ENCODE measurements at places on chromosomes 2 and 18.
A peak's percentile ranks its signal among the peaks of the same experiment; 100 is the strongest.

DNA sequence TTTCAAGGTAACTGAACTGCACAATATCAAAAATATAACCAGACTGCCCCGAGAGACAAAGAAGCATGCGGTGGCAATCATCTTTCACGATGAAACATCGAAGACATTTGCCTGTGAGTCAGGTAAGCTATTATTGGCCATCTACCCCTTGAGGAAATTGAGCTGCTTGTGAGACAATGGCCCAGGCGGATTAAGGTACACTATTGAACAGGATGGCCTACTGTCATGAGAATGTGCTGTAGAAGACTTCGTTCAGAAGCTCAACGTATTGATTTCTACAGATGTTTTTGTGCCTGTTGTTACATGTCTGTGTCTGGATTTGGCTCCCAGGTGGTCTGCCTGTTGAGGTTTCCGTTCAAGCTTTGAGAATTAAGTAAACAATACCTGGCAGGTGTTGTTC lies 198.7 kb downstream of the DOK6 start:
- peak; percentile 53 for DNase-seq

- DNase-seq: no peak
Measured at GRCh38 chr2:127479219-127479825, 47.0 kb downstream of the IWS1 start.

DNA sequence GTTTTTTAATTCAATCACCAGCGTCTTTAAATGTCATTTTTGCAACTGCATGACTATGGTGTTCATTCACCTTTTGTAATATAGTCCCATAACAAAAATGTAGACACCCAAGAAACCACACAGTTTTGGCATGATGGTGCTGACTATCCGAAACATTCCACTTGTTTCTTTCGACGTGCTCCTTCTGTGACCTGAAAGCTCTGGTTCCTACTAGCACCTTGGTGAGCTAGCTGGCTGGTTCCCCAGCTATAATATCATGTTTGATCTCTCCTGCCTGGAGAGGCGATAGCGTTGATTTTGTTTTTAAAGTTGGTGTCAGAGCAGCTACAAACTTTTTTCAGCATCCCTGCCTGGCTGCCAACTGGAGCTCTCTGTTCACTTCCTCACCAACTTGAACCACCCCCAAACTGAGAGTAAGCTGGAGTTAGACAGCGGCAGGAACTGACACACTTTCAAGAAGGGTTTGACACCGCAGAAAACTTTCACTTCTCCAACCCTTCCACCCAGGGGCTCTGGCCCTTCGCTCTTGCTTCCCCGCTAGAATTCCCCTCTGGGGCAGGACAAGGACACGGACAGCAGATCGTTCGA lies 1.1 kb downstream of the ATAD2B start:
- no peak for DNase-seq

GRCh38 chr18:13388586-13389490 lies 170.3 kb downstream of the LDLRAD4 start:
- no peak for DNase-seq

DNA sequence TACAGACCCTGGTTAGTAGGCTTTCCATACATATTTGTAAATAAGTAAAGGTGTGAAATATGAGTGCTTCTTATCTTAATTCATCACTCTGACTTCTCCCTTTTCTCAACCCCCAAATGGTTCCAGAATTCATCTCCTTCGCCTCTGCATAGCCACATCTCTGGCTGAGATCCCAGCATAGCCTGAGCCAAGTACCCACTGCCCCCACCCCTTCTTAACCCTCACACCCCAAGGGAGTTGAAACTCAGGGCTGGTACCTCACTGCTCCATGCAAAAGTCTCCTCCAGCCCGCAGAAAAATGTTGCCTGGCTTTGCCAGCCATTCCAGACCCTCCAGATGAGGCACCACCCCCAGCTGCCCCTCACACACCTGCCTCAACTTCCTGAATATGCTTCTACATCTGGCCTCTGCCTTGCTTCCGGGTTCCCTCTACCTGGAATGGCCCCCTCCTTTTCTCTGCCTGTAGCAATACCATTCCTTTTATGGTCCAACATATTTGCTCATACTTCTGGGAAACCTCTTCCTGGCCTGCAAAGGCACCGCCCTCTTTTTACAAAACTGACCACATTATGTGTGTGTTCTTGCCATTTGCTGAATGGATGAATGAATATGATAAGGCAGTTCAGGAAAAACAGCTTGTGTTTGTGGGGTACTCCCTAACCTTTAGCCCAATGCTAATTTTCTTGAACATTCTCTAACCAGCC lies 112.8 kb downstream of the CELF4 start:
- DNase-seq: no peak

- no peak for DNase-seq
Measured at GRCh38 chr2:216315802-216316603, 56.3 kb downstream of the MARCHF4 start.

GRCh38 chr2:60311524-60311923 lies 241.9 kb downstream of the BCL11A start:
- no peak for DNase-seq

GRCh38 chr2:113089916-113090315 lies 22.1 kb downstream of the IL1F10 start:
- no peak for DNase-seq

- no peak for DNase-seq
Measured at GRCh38 chr2:119407430-119408220, 24.0 kb upstream of the TMEM37 start.

- no peak for DNase-seq
Measured at GRCh38 chr2:2188344-2188920, 142.6 kb downstream of the MYT1L start.

DNA sequence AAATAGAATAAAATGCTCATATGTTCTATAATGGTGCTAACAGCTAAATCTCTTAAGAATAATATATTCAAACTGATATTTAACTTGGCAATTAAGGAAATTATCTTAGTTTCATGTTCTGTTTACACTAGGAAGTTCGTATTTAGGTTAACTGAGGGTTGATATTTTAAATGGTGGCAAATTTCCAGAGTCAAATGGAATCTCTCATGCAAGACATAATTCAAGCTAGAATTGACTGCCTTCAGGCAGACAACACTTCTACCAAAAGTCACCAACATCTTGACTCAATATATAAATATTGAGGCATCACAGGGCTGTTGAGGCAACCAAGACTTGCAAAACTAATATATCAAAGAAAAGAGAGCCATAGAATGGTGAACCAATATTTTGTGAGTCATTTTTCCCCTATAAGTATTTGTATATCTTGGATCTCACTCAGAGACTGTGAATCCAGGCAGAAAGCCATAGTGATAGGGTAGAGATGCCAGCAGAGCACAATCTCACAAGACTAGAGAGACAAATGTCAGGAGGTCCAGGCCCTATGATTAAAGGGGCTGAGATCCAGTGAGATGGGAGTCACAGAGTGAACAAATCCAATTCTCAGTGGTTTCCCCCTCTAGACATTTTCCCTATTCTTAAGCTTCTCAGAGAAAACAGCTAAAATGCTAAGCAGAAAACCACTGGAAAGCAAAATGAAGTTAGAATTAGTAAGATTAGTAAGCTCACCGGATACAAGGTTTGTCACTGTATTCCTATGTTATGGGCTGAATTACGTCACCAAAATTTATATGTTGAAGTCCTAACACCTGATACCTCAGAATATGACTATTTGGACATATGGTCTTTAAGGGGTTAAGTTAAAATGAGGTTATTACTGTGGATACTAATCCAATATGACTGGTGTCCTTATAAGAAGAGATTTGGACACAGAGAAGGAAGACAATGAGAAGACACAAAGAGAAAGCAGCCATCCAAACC lies 358.2 kb upstream of the UBE2E3 start:
- no peak for DNase-seq

DNA sequence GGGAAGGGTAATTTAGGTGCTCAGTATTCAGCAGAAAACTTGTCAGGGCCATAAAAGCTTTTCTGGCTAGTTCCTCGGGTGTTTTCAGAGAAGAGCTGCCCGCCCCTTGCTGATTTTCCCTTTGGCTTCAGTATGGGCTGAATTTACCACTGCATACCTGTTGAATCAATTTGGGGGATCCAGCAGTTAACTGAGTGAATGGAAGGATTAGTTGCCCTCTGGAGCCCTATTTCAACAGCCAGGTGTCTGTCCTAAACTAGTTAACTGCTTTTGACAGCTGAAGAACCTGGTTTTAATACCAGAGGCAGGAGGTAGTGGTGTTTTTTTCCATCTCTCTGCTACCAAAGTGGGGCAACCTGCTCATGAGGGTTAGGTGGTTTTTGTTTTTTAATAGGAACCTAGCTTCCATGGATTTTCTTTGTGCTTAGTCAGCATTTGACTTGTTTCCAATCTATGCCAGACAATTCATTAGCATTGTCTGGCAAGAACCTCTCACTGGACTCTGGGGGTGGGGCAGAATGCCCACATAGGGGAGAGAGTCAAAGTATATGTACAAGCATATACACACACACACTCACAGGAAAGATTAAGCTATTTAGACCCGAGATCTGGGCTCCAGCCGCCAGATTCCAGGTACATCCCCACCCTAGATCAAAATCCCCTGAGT lies 166.5 kb upstream of the SIX3 start:
- DNase-seq: no peak

DNA sequence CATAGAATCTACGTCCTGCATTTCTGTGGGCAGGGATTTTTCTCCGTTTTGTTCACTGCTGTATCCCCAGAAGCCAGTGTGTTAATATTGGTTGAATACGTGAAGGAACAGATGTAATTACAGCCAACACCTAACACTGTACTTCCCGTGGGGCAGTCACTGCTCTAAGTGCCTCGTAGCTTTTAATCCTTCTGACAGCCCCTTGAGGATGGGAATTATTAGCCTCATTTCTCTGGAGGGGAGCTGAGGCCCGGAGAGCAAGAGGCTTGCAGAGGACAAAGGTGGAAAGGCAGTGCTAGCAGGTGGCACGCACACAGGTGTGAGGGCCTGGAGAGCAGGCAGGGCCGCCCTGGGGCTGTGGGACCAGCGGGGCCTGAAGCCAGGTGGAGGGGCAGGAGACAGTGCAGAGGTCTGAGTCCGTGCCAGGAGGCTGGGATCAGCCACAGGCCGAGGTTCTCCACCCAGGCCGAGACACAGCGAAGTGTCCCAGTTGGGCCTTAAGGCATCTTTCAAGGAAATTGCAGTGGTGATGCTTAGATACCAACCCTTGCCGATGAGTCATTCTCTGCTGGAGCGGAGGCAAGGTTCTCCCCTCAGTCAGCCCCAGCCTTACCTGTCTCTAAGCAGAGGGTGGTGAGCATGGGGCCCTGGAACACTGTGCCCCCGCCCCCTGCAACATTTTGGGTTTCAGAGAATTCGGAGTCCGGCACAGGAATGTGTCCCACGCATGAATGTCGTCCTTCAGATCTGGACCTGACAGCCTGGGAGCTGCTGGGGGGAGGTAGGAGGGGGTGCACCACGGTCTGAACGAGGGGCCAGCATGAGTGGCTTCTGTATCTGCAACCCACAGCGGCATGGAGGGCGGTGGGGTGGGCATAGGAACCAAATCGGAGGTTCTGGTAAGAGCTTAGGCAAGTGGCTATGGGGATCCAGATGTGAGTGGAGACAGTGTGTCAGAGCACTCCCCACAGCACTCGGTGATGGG lies 122.6 kb downstream of the GBX2 start:
- no peak for DNase-seq

DNA sequence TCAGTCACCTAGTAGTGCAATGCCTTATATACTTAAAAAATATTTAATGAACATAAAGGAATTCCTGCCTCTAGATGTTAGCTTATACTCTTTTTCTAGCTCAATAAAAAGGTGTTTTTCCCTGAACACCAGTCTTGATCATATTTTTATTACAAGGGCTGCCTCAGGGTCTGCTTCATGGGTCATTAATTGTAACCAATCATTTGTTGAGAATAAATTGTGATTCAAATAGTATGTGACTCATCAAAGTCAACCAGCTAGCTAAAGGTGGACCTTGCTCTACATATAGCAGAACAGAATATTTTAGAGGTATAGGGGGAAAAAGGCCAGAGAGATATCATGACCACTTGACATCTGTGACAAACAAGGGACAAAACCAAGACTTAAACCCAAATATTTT lies 114.0 kb downstream of the PIK3C3 start:
- no peak for DNase-seq

GRCh38 chr2:83112858-83113257 lies 1346.2 kb downstream of the SUCLG1 start:
- no peak for DNase-seq

- no peak for DNase-seq
Measured at GRCh38 chr2:49714454-49714853, 560.1 kb upstream of the FSHR start.

- no peak for DNase-seq
Measured at GRCh38 chr2:173607606-173608311, 253.1 kb downstream of the CDCA7 start.

DNA sequence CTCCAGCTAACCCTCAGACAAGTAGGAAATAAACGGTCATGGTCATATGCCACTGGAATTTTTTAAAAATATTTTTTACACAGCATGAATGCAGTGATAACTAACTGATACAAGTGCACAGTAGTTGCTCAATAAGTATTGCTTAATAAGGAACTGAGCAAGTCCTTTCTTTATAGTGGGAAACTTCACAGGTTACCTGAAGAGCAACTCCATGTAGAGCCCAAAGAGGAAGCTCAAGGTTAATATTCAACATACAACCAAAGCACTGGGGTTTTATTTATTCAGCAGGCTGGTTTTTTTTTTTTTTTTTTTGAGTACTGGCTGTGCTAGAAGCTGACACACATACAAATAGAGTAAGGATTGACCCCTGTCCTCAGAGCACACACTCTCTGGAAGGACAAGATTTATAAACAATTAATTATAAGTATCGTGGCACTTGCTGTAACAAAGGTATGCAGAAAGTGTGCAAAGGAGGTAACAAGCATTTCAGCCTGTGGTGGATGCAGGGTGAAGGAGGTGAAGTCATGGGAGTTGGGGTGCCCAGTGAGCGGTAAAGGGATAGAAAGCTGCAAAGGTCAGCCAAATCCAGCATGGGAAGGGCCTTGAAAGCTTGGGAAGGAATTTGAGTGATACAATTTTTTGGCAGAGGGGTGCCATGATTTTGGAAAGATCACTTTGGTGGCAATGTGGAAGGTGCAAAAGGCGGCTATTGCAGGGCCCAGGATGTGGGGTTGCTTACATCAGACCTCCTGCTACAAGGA lies 52.7 kb downstream of the ATOH8 start:
- DNase-seq: no peak

GRCh38 chr2:219010162-219010756 lies 17.0 kb upstream of the CRYBA2 start:
- DNase-seq: no peak

- DNase-seq: no peak
Measured at GRCh38 chr2:95388856-95389244, 13.7 kb upstream of the FAHD2A start.

DNA sequence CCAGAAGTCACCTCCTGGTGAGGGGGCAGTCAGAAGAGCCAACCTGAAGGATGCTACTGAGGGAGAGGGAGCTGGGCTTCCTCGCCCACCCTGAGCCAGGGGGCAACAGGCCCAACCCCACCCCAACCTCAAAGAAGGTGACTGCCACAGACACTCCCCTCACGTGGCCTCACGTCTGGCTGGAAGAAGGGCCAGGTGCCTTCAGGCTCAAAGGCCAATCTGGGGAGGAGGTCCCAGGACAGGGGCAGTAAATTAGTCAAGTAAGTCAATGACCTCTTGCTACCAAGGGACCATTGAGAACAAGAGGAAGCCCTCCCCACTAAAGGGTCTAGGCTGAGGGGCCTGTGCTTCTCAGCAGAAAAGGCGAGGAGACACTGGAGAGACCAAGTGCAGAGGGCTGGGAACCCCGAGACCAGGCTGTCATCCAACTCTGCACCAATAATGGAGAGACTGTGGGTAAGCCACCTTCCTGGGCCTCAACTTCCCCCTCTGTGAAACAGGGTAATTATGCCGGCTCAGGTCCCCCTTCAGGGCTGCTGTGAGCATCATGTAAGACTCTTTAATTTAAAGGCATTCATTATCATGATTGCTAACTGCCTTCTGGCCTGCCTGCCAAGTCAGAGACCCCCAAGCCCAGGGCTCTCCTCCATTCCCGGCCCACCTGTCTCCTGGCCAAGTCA lies 20.2 kb upstream of the TNS1 start:
- no peak for DNase-seq

All from NCI-H187 treated with DMSO at 0.1 percent for 48 hours (cell line).